Stimulated activated CD4-positive, alpha-beta T cell treated with anti-CD3 and anti-CD28 coated beads, Interleukin-4, amount 100 ng/mL, for 1 hour (primary cell): ENCODE measurements at places on chromosomes 6 and 20.

GRCh38 chr6:39566456-39566855 is 158.8 kb downstream of the KIF6 start:
- DNase-seq, result no peak

DNA sequence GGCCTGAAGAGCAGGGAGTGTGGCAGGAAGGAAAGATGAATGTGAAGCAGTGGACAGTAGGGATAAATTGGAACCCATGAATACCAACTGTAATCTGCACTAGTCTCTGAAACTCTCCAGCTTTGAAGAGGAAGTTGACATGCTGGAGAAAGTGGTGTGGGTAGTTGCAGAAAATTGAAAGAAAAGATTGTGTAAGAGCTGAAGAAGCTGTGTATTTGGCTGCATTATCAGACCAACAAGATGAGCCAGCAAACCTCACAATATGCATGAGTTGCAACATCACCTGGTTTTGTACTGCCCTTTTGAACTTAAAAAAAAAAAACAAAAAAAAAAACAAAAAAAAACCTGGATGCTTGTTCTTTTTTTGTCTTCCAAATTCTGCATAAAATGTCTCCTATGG is 921.9 kb upstream of the EYS start:
- no peak for DNase-seq

- DNase-seq, result no peak
These were observed 47.7 kb upstream of the DACT2 start for GRCh38 chr6:168367285-168367751.

DNA sequence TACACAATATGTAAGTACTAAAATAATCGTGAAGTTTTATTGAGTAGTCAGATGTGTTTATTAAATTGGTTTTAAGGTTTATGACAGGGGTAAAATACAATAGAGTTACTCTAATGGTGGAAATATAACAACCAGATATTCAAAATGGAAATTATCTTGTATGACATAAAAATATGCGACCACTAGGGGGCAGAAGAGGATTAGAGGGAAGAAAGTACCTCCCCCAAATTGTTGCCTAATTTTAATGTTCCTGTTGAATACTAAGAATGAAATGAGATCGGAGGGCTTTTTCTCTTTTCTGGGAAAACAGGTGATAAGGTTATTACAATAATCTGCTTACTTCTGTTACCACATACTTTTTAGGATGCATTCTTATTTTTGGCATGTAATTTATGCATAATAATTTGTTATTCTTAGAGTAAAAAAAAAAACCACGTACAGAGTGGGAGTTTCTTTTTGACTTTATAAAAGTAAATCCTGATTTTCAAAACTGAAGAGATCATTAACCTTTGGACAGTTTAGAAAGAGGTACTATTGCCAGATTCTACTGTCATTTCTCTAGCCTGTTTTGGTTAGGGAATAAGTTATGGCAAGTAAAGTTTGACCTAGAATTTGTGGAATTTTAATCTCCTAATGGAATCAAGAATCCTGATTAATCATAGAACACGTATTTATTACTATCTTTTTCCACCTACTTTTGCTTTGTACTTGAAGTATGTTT is 159.2 kb downstream of the CD109 start:
- DNase-seq, result no peak

- no peak for DNase-seq
These were observed 826 bp downstream of the RIMS4 start for GRCh38 chr20:44809380-44810060.

- DNase-seq, result no peak
These were observed 78.9 kb downstream of the MTFR2 start for GRCh38 chr6:136171231-136171630.

DNA sequence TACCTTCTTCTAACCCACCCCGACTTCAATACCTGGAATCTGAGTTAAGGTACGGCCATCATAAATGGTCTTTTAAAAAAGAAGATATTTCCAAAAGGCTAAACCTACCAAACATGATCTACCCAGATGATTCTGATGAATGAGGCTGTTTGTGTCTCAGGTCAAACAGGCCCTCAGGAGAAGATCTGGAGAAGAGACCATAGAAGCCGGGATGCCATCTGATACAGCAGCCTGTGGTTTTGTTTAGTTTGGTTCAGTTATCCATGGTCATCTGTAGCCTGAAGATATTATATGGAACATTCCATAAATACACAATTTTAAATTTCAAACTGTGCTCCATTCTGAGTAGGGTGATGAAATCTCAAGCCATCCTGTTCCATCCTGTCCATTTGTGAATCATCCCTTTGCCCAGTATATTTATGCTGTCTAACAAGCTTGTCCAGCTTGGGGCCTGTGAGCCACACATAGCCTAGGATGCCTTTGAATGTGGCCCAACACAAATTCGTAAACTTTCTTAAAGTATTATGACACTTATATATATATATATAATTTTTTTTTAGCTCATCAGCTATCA is 4.0 kb upstream of the CAP2 start:
- DNase-seq, result no peak

DNA sequence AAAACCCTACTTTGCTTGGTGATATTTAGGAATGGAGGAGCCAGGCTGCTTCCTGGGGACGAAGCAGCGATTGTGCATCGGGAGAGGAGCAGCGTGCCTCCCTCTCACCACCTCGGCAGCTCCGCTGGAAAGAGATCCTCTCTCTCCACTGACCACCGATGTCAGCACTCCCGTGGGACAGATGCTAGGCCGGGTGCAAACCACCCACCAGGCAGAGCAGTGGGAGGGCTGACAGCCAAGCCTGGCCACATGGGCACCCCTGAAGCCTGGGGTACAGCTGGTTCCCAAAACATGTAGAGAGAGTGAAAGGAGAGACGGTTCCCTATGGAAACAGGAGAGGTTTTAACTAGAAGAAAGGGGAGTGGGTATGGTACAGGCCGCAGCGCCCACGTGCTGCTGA is 220.0 kb downstream of the ANKRD60 start:
- DNase-seq, result no peak

- DNase-seq, result no peak
These were observed 168.2 kb downstream of the GPX5 start for GRCh38 chr6:28693751-28694443.

- DNase-seq, result no peak
These were observed 167.3 kb downstream of the TAF4 start for GRCh38 chr20:61898405-61898804.
